Memory B cell (primary cell): ENCODE measurements at places on chromosomes 6 and 20.

- H3K4me1 ChIP-seq = peaks cover 14% of the 10 kb centered on the region
- H3K27me3 ChIP-seq = no peaks in the 10 kb centered on the region
- H3K4me3 ChIP-seq = no peak overlapping the region
These were observed 66.1 kb downstream of the TSHZ2 start for GRCh38 chr20:53038299-53038698.

GRCh38 chr6:138410972-138411880 is 7.2 kb downstream of the HEBP2 start:
- H3K4me1 ChIP-seq = peaks cover 14% of the 10 kb centered on the region
- H3K36me3 ChIP-seq = peaks cover 50% of the 10 kb centered on the region
- no peaks in the 10 kb centered on the region for H3K27me3 ChIP-seq
- DNase-seq = no peak
- H3K4me3 ChIP-seq = no peak overlapping the region

- no peak overlapping the region for H3K27ac ChIP-seq
- no peak for DNase-seq
- H3K4me3 ChIP-seq = no peak overlapping the region
- peaks cover 6% of the 10 kb centered on the region for H3K27me3 ChIP-seq
These were observed 55.6 kb upstream of the BEND6 start for GRCh38 chr6:56899311-56899710.

DNA sequence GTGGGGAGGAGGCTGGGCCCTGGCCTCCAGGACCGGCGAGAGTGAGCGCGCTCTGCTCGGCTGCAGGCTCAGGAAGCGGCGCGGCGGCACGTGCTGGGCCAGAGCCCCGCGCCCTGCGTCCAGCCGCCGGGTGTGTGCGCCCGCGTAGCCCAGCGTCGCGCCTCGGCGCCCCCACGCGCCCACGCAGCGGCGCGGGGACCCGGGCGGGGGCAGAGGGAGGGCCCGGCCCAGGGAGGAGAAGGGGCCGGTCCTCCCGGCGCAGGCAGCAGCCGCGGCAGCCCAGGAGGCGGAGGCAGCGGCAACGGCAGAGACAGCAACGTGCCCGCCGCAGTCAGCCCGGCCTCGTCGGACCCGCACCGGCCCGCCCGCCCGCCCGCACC is at the start of gene EYA2:
Gene EYA2 (plus strand): TSS at position 265 of the 380 bp plus-strand sequence. CDS start 95,168 bp downstream, outside the sequence.
- peaks cover 16% of the 10 kb centered on the region for H3K27me3 ChIP-seq
- no peaks in the 10 kb centered on the region for H3K36me3 ChIP-seq
- peak within 1 kb of the TSS; percentile 41 for H3K27ac ChIP-seq
- peak within 1 kb of the TSS; percentile 85 for H3K4me3 ChIP-seq
- no peak for DNase-seq

GRCh38 chr6:12363651-12364381 is 73.7 kb downstream of the EDN1 start:
- DNase-seq = no peak
- H3K27ac ChIP-seq = no peak overlapping the region
- no peaks in the 10 kb centered on the region for H3K36me3 ChIP-seq
- H3K27me3 ChIP-seq = no peaks in the 10 kb centered on the region
- H3K4me1 ChIP-seq = peaks cover 13% of the 10 kb centered on the region

GRCh38 chr6:144144996-144145395 is 5.3 kb upstream of the STX11 start:
- no peaks in the 10 kb centered on the region for H3K36me3 ChIP-seq
- no peak for DNase-seq
- H3K4me1 ChIP-seq = peaks cover 10% of the 10 kb centered on the region
- peaks cover 2% of the 10 kb centered on the region for H3K27me3 ChIP-seq
- H3K4me3 ChIP-seq = no peak overlapping the region

DNA sequence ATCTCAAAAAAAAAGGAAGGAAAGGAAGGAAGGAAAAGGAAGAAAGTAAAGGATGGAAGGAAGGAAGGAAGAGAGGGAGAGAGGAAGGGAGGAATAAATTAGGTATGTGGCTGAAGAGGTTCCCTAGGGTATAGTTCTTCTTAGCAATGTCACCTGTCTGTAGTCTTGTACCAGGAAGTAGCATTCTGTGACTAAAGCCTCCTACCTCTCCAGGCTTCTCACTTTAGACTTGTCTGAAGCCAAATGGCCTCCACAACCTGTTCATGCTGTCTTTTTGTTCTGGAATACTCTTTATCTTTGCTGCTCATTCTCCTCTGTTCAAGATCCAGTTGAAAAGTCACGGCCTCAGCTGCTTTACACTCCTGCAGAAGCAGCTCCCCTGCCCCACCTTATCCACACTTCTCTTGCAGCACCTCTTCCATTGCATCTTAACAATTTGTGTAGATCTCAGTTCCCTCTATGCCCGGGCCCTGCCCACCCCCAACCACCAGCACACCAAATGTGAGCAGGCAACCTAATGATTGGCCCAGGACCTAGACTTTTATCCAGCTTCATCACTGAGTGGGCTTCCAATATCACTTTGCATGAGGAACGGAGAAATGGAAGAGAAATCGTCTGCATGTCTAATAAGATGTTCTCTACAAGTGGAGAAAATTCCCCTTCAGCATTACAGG is 19.1 kb downstream of the GCNT2 start:
- H3K27me3 ChIP-seq = no peaks in the 10 kb centered on the region
- peak overlapping the region; percentile 86 for H3K27ac ChIP-seq
- peaks cover 11% of the 10 kb centered on the region for H3K36me3 ChIP-seq
- H3K4me3 ChIP-seq = peak overlapping the region; percentile 67
- DNase-seq = no peak

GRCh38 chr20:3927486-3928291 is 38.5 kb downstream of the PANK2 start:
- no peak overlapping the region for H3K4me3 ChIP-seq
- H3K27me3 ChIP-seq = no peaks in the 10 kb centered on the region

DNA sequence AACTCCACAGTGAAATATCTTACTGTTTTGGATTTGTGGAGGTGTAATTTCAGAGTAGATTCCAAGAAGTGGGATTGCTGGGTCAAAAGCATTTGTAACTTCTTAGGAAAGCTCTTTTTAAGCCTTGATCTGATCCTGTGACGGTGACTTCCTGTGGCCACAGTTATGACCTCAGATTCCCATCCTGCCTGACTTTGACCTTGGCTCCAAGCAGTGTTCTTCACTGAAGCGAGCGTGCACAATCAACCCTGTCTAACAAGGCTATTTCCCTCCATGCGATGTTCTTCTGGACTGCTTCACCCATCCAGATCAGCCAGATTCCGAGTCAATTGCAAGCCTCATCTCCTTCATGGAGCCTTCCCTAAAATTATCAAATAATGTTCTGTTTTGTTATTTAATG is 102.5 kb upstream of the RNF24 start:
- no peak overlapping the region for H3K4me3 ChIP-seq
- H3K4me1 ChIP-seq = peaks cover 11% of the 10 kb centered on the region
- DNase-seq = no peak
- H3K27ac ChIP-seq = no peak overlapping the region

- no peak overlapping the region for H3K4me3 ChIP-seq
- no peak overlapping the region for H3K27ac ChIP-seq
- peaks cover 13% of the 10 kb centered on the region for H3K4me1 ChIP-seq
These were observed 84.3 kb upstream of the IFNGR1 start for GRCh38 chr6:137303441-137303840.

DNA sequence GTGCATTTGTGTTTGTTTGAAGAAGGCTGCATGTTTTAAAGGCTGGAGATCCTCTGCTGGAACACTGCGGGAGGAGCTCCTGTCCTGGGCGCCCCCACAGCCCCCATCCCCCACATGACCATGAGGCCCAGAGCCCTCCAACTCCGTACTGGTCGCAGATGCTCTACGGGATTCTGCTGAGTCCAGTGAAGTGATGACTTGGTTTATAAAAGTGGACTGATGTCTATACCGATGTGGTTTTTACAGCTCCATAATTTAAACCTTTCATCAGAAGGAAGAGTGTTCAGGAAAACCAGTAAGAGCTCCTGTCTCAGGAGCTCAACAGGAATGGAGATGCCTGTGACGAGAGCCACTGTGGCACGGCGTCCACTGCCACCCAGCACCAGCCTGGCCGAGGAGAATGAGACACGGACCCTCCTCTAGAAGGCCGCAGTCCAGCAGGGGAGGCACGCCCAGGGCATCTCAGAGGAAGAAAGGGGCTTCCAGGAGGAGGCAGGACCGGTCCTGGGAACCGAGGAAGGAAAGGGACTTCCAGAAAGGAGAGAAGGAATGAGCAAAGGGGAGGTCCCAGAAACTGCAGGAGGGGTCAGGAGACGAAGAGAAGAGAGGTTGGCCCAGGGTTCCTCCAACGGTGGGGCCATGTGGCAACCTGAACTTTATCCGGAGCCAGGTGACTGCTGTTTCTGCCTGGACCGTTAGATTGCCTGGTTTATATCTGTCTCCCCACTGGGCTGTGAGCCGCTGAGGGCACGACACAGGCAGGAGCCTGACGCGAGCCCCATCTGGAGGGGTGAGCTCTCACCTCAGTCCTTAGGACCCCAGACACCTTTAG is 26.9 kb downstream of the BFSP1 start:
- peaks cover 8% of the 10 kb centered on the region for H3K4me1 ChIP-seq
- H3K27me3 ChIP-seq = peaks cover 6% of the 10 kb centered on the region
- peak overlapping the region; percentile 60 for H3K27ac ChIP-seq
- H3K4me3 ChIP-seq = peak overlapping the region; percentile 89
- peak; percentile 30 for DNase-seq

DNA sequence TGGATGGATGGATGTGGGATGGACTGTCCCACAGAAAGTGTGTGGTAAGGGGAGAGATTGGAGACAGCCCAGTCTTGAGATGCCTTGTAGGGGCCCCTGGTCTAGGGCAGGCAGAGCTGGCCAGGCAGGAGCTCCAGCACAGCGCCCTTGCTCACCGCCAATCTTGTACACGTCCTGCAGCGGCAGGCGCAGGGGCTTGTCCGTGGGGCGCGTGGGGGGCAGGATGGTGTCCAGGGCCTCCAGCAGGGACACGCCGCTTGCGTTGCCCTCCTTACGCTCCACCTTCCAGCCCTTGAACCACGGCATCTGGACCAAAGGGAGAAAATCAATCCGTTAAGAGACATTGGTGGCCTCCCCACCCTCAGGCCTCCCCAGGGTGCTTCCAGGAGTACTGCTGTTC is 5.9 kb downstream of the EEF1A2 start:
- no peak overlapping the region for H3K4me3 ChIP-seq
- H3K27ac ChIP-seq = no peak overlapping the region
- H3K36me3 ChIP-seq = peaks cover 6% of the 10 kb centered on the region
- peaks cover 2% of the 10 kb centered on the region for H3K4me1 ChIP-seq
- no peak for DNase-seq

DNA sequence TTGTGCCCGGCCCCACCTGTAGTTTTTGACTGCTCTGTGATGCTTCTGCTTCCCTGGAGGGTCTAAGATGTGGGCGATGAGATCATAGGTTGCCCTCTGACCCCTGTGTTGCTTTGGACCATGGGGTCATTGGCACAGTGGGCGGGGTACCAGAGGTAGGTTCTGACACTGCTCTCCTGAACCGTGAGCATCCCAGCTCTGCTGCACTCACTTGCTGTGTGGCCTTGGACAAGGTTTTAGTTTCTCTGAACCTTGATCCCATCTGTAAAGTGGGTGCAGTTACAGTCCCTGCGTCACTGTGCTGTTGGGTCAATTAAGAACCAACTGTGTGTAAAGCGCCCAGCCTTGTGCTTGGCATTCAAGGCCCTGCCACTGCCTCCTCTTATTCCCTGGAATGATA is 30.9 kb downstream of the SRC start:
- H3K27ac ChIP-seq = no peak overlapping the region
- H3K4me3 ChIP-seq = no peak overlapping the region
- H3K4me1 ChIP-seq = peaks cover 20% of the 10 kb centered on the region
- H3K27me3 ChIP-seq = no peaks in the 10 kb centered on the region
- H3K36me3 ChIP-seq = no peaks in the 10 kb centered on the region
- no peak for DNase-seq

GRCh38 chr6:33091957-33092356 is 16.2 kb downstream of the HLA-DPB1 start:
- H3K36me3 ChIP-seq = peaks cover 10% of the 10 kb centered on the region
- H3K4me1 ChIP-seq = peaks cover 33% of the 10 kb centered on the region
- DNase-seq = no peak

DNA sequence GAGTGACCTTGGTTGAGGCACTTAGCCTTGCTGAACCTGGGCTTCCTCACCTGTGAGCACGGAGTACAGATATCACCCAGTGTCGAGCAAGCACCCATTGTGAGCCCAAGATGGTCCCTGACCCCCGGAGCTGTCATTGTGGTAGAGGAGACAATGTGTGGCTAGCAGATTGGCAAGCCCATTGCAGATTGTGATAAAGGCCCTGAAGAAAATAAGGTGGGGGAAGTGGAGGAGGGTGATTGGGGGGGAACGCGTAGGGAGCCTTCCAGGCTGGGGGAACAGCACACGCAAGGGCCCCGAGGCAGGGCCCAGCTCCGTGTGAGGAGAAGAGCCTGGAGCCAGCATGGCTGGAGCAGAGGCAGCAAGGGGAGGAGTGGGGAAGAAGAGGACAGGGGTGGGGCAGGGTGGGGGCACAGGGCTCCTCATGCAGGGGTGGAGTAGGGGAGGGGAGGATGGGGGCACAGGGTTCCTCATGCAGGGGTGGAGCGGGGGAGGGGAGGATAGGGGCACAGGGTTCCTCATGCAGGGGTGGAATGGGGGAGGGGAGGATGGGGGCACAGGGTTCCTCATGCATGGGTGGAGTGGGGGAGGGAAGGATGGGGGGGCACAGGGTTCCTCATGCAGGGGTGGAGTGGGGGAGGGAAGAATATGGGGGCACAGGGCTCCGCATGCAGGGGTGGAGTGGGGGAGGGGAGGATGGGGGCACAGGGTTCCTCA is 7.0 kb downstream of the CEBPB start:
- H3K36me3 ChIP-seq = no peaks in the 10 kb centered on the region
- no peak for DNase-seq
- H3K4me1 ChIP-seq = peaks cover 15% of the 10 kb centered on the region

DNA sequence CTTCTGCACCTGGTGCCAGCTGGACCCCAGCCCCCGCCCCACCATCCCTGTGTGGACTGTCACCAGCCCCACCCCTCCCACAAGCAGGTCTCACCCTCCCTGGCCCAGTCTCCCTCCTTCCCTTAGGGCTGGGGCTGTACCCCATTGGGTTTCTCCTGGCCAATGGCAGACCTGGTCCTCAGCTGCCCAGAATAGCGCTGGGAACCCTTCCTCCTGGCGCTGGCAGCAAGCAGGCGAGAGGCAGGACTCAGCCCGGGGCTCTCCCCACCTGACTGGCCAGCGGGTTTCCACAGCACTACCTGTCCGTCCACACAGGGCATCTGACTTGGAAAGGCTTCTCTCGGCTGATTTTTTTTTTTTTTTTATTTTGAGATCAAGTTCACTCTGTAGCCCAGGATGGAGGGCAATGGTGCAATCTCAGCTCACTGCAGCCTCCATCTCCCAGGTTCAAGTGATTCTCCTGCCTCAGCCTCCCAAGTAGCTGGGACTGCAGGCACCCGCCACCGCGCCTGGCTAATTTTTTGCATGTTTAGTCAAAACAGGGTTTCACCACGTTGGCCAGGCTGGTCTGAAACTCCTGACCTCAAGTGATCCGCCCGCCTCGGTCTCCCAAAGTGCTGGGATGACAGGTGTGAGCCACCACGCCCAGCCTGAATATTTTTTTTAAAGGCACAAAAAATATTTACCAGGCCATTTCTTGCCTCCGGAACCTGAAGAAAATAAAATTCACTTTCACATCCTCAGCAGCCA is 21.6 kb upstream of the CHRNA4 start:
- H3K36me3 ChIP-seq = peaks cover 2% of the 10 kb centered on the region
- DNase-seq = no peak
- H3K4me3 ChIP-seq = no peak overlapping the region
- peaks cover 10% of the 10 kb centered on the region for H3K27me3 ChIP-seq
- no peak overlapping the region for H3K27ac ChIP-seq
- H3K4me1 ChIP-seq = no peaks in the 10 kb centered on the region
